Right forelimb (tissue), 1 donor: ENCODE measurements at places on chromosomes 12 and 14.

DNA sequence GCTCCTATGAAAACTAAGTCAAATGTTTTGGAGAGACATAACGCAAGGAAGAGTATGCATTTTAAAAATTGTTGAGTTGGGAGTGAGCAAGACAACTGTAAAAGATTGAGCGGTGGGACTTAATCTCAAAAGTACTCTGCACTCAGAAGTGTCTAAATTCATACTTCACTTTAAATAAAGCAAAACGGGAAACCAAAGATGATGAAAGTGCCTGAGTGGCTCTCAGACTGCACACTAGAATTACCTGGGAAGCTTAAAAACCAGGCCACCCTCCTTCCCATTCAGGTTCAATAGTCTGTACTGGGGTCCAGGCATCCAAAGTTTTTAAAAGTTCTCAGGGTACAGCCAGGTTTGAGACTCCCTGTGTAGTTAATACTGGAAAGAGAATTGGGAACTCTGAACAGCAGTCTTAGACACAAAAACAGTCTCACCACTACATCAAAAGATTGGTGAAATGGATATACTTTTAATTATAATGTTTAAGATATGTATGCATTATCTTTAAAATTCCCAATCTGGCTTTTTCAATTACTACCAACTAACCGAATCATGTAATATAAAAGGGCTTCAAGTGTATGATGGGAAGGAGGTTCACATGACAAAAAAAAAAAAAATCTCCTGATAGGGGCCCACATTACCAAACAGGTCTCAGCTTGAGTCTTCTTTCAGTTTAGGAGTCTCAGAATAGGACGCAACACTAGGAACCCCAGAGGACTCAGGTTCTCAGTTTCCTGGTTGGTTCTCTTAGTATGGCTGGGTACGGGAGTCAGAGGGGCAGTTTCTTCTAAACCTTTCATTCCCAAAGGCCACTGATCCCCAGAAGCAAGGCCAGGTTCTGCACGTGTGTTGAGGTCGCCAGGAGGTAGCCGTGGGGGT is 1.0 kb downstream of the HOMEZ start:
- no peak for DNase-seq

GRCh38 chr12:21631367-21631766 is 26.3 kb downstream of the LDHB start:
- no peak for DNase-seq

DNA sequence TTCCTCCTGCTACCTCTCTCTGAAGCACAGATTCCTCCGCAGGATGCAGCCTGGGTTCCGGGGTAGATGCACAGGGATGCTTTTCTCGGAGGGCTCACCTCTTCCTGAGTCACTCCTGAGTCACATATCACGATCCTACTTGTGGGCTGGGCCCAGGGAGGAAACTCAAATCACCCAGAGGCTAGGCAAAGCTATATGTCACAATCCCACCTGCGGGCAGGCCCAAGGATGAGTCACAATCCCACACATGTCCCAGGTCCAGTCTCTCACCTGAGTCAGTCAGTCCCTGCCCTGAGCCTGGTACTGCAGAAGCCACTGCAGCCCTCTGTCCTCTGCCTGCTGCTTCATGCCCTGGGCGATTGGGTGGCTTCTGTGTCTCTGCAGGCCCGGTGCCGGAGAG is 149.0 kb upstream of the GSC start:
- no peak for DNase-seq

DNA sequence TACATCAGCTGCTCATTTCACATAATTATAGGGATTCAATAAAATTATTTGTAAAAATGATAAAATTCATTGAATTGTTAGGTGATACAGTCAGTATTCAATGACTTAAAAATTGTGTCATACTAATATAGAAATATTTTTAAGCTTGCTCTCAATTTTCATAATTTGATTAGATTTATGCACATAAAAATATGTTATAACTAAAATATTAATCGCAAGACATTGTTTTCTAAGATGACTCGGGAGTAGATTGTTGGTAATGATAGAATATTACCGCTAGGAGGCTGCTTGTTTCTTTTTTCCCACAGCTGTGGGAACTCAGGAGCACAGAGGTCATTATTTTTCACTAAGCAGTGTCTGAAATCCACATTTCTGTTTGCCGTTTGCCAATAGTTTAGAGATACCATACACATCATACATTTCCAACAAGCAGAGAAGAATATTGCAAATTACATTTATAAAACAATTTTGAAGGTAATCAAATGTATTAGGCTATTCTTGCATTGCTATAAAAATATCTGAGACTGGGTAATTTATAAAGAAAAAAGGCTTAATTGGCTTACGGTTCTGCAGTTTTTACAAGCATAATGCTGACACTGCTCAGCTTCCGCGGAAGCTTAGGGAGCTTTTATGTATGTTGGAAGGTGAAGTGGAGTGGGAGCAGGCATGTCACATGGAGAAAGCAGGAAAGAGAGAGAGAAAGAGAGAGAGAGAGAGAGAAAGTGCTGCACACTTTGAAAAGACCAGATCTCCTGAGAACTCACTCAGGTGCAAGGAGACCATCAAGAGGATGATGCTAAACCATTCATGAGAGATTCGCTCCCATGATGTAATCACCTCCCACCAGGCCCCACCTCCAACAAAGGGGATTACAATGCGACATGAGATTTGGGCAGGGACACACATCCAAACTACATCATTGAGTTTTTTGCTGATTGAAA is 9.2 kb downstream of the CD69 start:
- DNase-seq, result no peak

DNA sequence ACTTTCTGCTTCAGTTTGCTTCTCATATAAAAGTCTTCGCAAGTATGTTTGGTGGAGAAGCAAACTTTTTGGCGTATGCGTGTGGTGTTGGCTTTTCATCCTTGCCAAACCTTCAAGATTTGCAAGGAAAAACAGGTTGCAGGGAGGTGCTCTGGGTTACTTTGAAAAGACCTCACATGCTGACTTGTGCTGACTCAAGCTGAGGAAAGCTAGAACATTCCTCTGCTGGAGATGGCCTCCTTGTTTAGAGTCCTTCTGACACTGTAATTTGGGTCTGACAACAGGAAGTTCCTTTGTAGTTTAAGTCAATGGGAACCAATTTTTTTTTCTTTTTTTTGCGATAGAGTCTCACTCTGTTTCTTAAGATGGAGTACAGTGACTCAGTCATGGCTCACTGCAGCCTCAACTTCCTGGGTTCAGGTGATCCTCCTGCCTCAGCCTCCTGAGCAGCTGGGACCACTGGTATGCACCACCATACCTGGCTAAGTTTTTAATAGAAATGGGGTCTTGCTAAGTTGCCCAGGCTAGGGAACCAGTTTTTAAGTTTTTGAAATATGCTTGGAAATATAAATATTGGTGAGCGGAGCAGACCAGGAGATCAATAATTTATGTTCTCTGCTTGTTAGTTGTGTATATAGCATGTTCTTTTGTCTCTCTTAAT is 2.6 kb upstream of the ACACB start:
- DNase-seq, result no peak
